ENCODE measurements at places on chromosomes 7 and 10.

- no peak for DNase-seq
Observed at GRCh38 chr10:6635784-6636183, 55.7 kb upstream of the PRKCQ start.

DNA sequence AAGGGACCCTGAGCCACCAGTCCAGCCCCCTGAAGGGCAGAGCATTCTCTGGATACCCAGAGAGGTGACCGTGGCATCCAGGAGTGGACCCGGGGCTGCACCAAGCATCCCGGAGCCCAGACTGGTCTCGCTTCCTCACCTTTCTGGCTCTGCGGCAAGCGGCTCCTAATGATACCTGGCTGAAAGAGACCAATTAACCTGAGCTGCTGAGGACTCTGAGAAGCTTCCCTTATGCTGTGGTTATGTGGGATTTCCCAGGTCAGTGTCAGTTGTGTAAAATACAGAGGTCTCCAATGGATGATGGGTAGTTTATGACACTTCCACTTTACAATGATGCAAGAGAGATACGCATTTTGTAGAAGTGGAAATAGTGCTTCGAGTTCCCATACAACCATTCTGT is 51.5 kb downstream of the PFKFB3 start:
- DNase-seq = no peak

GRCh38 chr7:136063326-136063666 is 86.1 kb upstream of the MTPN start:
- DNase-seq = no peak

DNA sequence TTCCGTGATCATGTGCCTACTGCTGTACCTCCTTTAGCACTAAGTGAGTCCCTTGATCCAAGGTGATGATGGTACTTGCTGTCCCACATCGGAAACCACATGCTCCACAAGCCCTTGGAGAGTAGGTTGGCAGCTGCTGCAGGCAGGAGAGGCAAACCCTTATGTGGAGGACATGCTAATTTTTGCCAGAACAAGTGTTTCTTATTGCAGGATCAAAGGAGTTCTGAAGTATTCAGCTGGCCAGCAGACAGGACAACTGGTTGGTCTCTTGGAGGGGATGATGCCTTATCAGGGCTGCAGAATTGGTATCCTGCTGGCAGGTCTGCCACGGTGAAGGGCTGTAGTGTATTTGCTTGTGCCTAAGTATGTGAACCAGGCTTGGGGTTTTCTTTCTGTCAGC is 36.8 kb downstream of the NACAD start:
- no peak for DNase-seq

DNA sequence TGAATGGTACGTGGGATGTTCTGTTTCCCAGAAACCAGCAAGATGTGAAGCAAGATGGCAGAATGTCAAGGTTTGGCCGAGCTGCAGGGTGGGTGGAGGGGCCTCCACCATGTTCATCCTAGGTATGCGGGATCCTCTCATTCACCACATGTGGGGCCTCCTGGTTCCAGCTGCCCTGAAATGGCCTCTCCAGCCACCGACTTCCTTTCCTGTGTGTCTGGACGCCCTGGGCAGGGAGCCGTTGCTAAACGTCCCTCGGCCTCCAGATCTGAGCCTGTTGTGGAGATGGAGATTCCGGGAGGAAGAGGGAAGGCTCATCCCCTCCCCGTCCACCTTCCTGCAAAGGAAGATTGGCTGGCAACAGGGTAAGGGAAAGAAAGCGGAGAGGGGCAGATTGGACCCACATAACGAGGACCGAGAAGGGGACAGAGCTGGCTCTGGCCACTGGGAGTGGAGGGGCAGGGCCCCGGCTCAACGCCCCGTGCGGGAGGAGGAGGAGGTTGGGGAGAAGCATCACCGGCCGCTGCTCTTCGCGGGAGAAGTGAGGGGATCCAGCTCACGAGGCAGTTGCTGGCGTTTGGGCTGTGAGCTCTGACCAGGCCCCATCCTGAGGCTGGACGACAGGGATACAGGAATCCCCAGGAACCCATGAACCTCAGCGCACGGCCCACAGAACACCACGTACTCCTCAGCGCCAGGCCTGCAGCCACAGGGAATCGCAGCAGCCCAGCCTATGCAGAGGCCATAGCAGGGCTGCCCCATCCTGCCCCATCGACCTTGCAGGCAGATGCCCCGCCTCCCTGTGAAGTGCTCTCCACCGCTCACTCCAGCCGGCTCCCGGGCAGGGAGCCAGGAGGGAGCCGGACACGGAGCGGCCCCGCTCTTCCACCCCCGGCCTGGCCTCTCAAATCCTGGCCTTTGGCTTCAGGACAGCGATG is 98.3 kb downstream of the FOXL3 start:
- no peak for DNase-seq

- DNase-seq = no peak
Observed at GRCh38 chr7:15086862-15087261, 184.3 kb upstream of the DGKB start.

- no peak for DNase-seq
Observed at GRCh38 chr7:138204285-138204981, 128.2 kb downstream of the AKR1D1 start.

DNA sequence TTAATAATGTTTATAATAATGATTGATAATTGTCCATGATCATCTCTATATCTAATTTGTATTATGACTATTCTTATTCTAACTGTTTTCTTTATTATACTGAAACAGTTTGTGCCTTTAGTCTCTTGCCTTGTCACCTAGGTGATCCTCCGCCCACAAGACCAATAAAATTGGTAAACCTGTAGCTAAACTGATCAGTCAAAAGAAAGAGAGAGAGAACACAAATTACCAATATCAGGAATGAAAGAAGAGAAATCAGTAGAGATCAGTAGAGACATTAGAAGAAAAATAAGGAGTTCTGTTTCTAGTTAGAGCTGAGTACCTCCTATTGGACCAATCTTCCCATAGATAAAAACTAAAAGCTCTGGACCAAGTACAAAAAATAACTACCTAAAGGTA is 6.1 kb upstream of the COA1 start:
- no peak for DNase-seq

- DNase-seq = peak; percentile 33
Observed at GRCh38 chr10:104059364-104059763, 26.3 kb downstream of the COL17A1 start.

DNA sequence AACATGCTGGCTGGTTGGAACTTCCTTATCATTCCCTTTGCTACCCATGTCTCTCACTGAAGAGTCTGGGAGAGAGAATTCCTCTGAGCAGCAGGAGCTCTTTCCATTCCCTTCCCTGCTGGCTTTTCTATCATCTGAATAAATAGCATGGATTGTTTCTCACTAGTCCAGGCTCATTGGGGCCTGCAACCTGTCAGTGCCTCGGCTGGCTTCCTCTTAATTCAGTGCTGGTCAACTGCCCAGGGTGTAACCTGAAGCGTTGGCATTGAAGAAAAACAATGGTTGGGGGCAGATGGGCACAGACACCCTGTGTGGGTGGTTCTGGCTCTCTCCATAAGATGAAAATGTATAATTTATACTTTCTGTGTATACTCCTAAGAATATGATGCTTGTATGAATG is 155.6 kb downstream of the ANLN start:
- no peak for DNase-seq

- DNase-seq = no peak
Observed at GRCh38 chr7:141288626-141289025, 214.8 kb downstream of the TMEM178B start.

All from head of caudate nucleus (tissue), 42 donors.